Femur (tissue), 1 donor: ENCODE measurements at places on chromosomes 5 and 9.

- no peak for DNase-seq
Observed at GRCh38 chr5:14757850-14758249, 93.3 kb downstream of the OTULIN start.

GRCh38 chr5:140700177-140701144, at the start of gene ZMAT2:
Gene ZMAT2, plus strand, starts transcription at chr5:140700447. Its CDS starts 14 bp downstream, at chr5:140700461.
- DNase-seq = peak; percentile 97

- peak; percentile 9 for DNase-seq
Observed at GRCh38 chr5:179132586-179133355, 72.6 kb downstream of the ZNF354C start.

- DNase-seq = no peak
Observed at GRCh38 chr5:96627792-96628398, 34.3 kb upstream of the CAST start.

GRCh38 chr9:91734371-91734981, 215.6 kb downstream of the ROR2 start:
- peak; percentile 81 for DNase-seq

- no peak for DNase-seq
Observed at GRCh38 chr9:22469928-22470544, 23.4 kb downstream of the DMRTA1 start.

GRCh38 chr9:124980431-124980830, 39.5 kb upstream of the GOLGA1 start:
- no peak for DNase-seq

GRCh38 chr9:130658893-130659698, 5.3 kb upstream of the PRDM12 start:
- DNase-seq = no peak

GRCh38 chr5:72812488-72812887, 4.0 kb upstream of the TNPO1 start:
- no peak for DNase-seq

- DNase-seq = no peak
Observed at GRCh38 chr9:92455217-92455616, 27.1 kb downstream of the ASPN start.

- no peak for DNase-seq
Observed at GRCh38 chr5:173868096-173868880, 19.9 kb upstream of the CPEB4 start.

DNA sequence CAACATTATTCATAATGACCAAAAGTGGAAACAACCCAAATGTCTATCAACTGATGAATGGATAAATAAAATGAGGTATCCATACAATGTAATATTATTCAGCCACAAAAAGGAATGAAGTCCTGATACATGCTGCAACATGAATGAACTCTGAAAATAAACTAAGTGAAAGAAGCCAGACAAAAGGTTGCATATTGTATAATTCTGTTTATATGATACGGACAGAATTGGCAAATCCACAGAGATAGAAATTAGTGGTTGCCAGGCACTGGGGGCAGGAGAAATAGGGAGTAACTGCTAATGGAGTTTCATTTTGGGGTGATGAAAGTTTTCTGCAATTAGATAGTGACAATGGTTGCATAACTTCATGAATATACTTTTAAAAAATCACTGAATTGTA, 47.0 kb downstream of the KIF24 start:
- DNase-seq = no peak

GRCh38 chr5:84017523-84018172, 297.0 kb upstream of the HAPLN1 start:
- no peak for DNase-seq

DNA sequence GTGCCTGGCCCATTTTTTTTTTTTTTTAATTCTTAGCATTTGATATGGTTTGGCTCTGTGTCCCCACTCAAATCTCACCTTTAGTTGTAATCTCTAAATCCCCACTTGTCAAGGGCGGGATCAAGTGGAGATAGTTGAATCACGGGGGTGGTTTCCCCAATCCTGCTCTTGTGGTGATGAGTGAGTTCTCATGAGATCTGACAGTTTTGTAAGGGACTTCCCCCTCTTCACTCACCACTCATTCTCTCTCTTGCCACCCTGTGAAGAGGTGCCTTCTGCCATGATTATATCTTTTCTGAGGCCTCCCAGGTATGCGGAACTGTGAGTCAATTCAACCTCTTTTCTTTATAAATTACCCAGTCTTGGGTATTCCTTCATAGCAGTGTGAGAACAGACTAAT, 27.2 kb downstream of the NDUFAF2 start:
- DNase-seq = no peak

DNA sequence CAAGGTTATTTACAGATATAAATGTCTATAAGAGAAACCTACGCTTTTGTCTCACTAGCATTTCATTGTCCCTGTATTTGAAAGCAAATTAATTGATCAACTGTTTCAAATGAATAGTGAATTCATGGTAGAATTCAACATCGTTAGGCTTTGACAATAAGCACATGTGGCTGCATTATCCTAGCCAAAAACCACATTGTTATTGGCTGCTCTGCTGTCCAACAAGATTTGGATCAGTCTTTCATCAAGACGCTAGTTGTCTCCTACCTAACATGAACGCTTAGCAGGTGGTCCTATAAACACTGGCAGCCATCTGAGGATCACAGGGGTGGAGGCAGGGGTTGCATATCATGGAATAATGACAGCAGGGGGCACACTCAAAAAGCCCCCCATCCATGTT, 455.0 kb downstream of the CTNND2 start:
- DNase-seq = no peak

GRCh38 chr5:132456296-132456986, 34.1 kb downstream of the IRF1 start:
- no peak for DNase-seq

GRCh38 chr9:111427186-111427585, 57.0 kb downstream of the ECPAS start:
- no peak for DNase-seq

DNA sequence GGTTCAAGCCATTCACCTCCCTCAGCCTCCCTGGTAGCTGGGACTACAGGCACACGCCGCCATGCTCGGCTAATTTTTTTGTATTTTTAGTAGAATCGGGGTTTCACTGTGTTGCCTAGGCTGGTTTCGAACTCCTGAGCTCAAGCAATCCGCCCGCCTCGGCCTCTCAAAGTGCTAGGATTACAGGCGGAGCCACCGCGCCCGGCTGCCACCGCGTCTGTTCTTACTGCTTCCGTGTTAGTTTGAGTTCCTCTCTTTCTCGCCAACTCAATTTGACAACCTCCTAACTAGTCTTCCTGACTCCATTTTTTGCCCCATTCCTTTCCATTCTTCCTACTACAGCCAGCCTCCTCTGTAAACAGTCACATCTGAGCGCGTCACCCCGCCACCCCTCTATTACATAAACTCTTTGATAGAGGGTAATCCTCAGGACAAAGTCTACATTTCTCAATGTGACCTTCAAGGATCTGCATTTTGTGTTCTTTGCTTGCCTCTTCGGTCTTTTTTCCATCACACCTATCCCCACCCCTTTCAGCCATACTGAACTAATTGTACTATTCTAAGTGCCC, 88.6 kb upstream of the IL6ST start:
- no peak for DNase-seq

GRCh38 chr9:93810028-93810971, 144.9 kb downstream of the BARX1 start:
- DNase-seq = no peak

GRCh38 chr5:110951373-110951791, 120.1 kb upstream of the TSLP start:
- no peak for DNase-seq

- DNase-seq = no peak
Observed at GRCh38 chr9:89525446-89526374, 27.8 kb upstream of the SEMA4D start.

DNA sequence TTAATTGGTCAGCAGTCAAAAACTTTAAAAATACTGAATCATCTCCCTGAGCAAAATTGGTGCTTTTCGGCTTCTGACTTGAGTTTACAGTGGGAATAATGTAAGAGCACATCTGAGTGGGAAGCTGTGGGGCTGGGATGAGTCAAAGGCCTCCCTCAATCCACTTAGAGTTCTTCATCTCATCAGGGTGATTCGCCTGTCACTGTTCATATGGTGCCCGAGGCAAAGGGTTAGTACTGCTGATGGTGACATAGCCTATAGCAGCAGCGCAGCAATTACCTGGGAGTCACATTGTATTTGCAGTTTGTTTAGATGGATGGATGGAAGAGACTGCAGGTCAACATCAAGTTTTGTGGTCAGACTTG, 113.8 kb upstream of the ZNF608 start:
- no peak for DNase-seq

DNA sequence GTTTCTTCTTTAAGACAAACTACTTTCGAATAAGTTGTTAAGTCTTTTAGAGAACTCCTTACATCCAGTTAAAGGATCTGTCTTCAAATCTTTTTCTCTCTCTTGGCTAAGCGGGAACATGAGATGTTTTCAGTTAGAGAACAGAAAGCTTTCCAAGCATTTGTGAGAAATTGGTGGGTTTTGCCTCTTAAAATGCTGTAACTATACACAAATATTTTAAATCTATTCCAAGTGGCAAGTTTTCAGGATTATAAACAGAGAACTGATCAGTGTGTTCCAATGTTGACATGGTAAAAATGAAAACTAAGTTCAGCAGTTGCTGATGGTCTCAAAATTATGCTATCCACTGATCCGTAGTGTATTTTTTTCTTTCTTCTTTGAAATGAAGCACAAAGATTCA, 100.4 kb downstream of the EBF1 start:
- no peak for DNase-seq

DNA sequence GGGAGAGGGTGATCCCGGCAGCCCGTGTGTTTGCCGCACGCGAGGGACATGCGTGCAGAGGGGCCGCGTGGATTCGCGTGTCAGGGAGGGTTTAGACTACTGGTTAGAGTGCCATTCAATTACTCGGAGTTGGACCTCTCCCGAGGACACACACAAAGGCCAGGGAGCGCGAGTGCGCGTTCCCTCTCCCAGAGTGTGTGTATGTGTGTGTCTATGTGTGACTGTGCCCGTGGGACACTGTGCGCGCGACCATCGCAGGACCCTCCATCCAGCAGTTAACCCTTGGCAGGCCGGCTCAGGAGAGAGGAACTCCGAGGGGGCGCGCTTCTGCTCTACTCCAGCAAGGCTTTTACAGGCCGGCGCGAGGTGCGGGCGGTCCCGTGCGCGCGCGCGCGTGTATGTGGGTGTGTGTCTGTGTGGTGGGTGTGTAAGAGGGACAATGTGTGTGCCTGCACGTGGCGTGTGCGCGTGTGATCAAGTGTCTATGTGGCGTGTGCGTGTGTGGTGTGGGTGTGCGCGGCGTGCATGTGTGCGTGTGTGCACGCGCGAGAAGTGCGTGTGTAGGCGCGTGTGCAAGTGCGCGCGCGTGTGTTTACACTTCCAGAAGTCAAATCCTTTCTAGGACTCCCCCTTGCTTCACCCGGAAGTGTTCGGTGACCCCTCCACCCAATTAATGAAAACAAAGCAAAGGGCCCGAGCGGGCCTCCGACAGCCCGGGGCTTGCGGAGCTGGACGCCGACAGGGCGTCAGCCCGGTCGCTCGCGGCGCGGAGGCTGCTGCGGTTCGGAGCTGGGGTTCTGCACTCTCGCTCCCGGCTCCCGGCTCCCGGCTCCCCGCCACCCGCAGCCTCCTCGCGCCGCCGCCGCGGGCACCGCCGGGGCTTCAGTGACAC, 75.3 kb upstream of the TBCA start:
- DNase-seq = peak; percentile 63

- DNase-seq = no peak
Observed at GRCh38 chr5:6905423-6905822, 192.2 kb downstream of the TENT4A start.

DNA sequence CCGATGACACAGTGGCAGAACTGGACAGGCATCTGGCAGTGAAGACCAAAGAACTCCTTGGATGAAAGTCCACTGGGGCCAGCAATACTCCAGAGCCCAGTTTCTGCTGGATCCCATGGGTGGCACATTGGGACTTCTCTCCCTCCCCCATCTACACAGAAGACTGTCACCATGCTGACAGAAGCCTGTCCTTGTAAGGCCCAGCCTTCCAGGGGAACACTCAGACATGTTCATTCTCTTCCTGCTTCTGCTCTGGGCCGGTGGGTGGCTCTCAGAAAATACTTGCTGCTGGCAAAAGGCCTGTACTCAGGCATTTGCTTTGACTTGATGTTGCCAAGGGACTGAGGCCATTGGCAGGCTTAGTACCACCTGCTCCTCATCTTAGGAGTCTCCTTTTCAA, 48.3 kb upstream of the PTGS1 start:
- DNase-seq = no peak

GRCh38 chr5:121797681-121798518, 53.8 kb upstream of the FTMT start:
- no peak for DNase-seq

GRCh38 chr9:36609306-36609705, 36.6 kb downstream of the MELK start:
- no peak for DNase-seq

GRCh38 chr5:90113108-90113507, 296.4 kb downstream of the CETN3 start:
- DNase-seq = no peak

DNA sequence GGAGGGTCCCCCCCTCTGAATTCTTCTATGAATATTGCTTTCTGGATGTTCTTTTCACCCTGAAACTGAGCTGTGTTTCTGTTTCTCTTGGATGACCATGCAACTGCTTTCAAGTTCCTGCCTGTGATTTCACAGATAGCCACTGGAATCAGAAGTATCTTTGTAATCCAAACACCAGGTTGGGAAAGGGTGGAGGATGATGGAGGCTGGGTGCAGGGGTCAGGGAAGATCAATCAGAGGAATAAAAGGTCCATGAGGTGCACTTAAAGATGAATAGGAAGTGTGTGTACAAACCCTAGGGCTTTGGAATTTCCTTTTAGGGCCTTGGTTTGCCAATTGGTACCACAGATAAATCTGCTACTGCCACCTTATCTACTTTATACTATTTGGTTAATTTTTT, 68.2 kb upstream of the AGXT2 start:
- no peak for DNase-seq

DNA sequence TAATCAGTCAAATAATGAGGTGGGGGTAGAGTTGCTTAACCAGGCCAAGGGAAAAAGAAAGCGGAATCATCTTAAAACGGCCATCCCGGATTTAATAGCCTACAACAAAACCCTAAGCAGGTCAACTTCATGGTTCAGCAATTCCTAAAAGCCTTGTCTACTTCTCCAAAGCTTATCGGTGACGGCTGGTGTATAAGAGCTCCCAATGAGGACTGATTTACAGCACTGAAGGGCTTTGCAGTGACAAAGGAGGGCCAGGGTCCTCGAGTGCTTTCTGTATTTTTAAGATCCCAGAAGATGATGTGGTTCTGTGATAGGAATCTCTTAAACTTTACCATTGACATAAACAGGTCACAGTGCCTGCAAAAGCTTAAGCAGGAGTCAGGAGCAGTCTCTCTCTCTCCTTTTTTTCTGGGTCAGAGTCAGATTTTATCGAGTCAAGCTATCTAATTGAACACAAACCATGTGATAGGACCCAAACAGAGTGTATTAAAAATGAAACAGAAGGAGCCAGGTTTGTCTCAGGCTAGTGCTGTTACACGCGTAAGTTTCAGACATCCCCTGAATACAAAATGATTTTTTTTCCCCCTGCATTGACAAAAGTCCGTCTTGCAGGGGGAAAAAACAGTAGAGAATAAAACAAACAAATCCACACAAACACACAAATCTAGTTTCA, 663.6 kb upstream of the ZNF608 start:
- no peak for DNase-seq
